ENCODE measurements at places on chromosomes 6 and 20.

DNA sequence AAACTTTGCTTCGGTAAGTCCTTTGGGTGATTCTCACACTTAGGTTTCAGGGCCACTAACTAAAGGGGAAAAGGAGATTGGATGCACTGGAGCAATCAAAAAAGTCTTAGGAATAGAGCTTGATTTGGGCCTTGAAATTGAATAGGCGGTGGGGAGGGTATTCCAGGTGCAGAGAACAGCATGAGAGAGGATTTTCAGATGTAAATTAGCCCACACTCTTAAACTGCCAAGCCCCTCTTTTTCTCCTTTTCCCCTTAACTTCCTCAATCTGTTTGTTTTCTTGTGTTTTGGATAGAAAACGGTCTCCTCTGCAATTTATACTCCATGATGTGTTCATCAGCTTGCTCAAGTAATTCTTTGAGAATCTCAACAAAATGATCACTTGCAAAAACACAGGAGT lies 62.1 kb upstream of the RIPOR2 start:
- no peak for DNase-seq

DNA sequence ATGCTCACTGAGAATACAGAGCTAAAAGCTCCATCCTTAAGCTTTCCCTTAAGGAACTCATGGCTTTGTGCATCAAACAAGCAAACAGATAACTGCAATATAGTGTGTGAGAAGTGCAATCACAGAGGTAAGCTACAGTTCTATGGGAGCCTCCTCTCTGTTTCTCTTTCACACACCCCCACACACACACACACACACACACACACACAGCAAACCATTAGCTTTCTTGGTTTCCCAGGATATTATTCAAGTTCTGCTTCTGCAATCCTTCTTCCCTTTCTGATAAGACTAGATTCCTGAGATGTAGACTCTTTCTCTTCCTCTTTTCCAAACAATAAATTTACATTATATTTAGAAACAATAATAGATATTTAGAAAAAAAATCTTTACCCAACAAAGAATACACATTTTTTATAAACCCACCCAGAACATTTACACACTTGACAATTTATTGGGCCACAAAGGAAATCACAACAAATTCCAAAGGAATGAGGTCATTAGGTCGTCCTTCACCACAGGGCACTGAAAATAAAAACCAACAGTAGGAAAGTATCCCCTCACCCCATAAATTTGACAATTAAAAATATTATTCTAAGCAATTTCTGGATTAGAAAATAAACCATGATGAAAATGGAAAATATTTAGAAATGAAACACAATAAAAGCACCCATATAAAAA lies 9.3 kb upstream of the GFOD1 start:
- DNase-seq, result no peak

DNA sequence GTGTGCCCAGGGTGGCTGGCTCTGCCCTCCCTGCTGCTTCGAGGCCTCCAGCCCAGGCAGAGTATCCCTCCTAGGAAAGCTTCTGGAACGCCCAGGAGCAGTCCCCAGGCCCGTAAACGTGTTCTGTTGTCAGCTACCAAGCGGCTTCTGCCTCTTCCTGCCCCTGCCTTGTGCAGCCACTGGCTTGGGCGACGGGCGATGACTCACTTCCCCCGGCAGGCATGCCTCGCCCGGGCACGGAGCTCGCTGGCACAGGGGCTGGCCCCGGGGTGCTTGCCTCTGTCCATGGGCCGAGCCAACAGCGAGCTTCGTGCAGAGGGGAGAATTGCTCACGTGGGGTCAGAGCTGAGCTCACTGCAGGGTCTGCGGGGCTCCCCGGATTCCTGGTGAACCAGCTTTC lies 86.7 kb upstream of the THBS2 start:
- DNase-seq, result no peak

DNA sequence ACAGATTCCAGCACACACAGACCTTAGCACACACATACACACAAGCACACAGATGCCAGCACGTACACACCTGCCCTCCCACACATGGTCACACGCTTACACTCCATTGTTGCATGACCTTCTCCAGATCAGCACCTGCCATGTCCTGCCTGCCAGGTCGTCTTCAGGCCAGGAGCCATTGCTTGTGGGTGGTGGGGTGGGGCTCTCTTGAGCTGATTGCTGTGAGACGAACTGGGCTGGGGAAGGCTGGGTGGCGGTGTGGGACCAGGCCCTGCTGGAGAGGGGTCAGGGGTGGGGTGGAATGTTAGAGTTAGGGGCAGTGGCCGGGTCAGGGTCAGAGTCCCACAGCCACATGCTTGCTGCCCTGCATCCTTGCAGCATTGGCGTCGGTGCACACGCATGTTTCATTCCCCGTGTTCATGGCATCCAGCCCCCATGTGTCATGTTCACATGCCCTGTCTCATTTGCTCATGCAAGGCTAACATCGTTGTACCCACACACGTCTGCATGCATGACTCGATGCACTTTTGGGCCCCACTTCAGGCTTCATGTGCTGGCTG lies 6.5 kb upstream of the NPBWR2 start:
- no peak for DNase-seq

DNA sequence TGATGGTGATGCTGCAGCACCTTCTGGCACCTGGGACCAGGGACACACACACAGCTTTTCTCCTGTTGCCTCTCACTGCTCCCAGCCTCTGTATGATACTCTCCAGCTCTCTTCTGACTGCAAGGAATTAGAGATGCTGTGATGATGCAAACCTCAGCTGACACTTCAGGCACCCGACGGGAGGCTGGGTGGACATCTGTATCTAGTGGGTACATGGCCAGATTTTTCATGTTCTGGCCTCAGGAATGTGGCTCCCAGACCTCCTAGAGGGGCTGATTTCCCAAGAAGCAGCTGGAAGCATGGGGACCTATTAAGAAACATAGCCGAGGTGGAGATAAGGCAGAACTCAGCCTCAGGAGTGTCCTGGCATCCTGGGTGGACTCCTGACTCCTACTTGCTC lies 6.8 kb upstream of the EPB41L1 start:
- no peak for DNase-seq

DNA sequence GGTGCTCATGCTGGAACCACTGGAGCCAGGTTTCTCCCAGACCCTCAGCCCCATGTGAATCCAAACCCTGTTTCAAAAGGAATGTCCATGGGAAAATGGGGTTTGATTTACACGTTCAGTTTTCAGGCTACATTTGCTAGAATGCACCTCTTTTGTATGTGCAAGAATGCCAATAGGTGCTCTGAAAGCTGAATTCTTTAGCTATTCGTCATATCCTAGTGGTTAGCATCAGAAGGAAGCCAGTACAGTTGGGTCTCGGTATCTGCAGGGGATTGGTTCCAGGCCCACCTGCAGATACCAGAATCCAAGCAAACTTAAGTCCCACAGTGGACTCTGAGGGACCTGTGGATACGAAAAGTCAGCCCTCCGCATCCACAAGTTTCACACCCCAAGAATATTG lies 93.4 kb downstream of the UST start:
- no peak for DNase-seq

DNA sequence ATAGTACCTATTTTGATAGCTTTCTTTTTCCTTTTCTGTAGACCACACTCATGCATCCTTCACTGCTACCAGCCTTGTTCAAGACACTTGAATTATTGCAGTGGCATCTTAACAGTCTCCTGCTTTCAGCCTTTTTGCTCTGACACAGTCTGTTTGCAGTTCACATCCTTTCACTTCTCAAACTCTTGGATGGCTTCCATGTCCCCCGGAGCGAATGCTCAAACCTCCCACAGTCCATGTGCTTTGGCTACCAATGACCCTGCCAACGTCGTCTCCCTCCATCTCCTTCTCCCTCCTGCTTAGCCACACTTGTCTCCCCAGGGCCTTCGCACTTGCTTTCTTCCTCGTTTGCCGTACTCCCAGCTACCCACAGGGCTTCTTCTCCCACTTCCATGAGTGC lies 270.0 kb upstream of the ZFP64 start:
- no peak for DNase-seq

DNA sequence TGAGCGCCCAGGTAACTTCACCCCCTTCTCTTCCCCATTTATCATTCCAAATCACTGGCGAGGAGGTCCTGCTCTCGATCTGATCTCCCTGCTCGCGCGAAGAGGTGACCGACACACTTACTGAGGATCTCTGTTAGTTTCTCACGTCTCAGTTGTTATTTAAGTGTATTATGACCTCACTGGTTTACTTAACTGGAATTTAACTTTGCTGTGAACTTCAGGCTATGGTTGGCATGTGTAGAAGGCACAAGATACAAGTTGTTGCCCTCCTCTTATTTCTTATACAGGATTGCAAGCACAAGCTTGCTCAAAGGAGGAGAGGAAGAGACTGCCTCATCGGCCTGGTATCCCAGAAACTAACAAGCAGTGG lies 1.2 kb downstream of the RNF217 start:
- DNase-seq, result no peak

GRCh38 chr6:129785047-129785755 lies 75.2 kb upstream of the ARHGAP18 start:
- DNase-seq, result no peak

GRCh38 chr20:23255716-23256385 lies 94.7 kb upstream of the NXT1 start:
- no peak for DNase-seq

DNA sequence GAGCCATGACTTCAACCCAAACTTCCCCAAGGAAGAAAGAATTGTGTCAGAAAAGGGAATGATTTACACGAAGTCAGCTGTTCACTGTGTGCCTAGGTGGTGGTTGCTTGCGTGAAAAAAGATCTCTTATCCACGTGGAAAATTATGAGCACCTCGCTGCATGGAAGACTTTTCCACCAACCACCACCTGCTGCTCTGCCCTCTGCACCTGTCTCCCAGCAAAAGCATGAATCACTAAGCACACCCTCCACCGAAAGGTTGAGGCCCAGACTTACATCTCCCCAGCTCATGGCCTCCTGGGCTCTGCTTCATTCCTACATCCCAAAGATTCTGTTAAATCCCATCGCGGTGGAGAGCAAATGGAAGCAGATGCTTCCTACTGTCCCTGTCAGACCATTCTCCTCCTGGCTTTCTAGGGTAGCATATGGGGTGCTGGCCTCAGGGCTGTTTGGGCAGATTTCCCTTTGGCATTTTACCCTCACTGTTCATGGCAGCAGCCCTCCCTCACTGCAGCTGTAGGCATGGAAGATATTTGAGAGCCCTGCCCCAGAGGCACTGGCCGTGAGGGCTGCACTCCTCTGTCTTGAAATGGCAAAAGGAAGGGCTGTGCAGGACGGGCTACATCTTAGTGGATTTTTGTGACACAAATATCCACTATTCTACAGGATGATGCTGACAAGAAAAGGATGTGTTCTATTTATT lies 37.6 kb upstream of the CST5 start:
- no peak for DNase-seq

DNA sequence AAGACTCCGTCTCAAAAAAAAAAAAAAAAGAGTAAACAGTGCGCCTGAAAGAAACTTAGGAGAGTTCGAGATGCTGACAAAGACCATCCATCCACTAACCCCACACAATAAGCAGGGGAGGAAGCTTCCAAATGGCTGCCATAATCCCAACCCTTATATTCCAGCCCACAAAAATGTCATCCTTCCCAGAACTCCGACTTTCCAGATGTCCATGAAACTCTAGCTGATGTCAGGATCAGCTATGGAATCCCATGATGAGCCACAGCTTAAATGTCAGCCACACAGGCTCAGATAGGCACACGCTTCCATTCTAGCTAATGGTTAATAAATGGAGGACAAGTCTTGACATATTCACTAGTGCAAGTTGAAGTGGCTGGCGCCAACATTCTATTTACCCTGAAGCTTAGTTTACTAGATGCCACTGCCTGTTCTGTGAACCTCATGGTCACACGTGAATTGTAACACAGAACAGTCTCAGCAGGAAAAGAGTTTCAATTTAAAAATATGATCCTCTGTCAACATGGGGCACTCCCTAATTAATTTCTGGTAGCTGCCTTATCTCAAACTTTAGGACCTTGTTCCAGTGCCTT lies 75.5 kb downstream of the FOXF2 start:
- no peak for DNase-seq

GRCh38 chr6:105786890-105787655 lies 299.1 kb upstream of the PRDM1 start:
- no peak for DNase-seq

DNA sequence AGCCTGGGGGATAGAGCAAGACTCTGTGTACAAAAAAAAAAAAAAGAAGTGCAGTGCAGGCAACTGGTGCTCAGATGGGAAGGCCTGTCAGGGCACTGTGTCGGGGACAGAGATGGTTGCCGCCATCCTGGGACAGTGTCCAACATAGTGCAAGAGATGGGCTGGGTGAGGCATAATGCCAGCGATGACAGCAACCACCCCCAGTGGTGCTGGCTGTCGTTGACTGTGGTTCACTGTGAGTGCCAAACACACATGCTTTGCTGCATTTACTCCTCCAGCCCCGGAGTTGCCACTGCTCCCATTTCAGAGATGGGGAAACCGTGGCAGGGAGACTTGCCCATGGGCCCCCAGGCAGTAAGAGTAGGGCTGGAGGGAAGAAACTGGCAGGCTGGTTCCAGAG lies 5.2 kb upstream of the C20orf203 start:
- DNase-seq, result peak; percentile 80

DNA sequence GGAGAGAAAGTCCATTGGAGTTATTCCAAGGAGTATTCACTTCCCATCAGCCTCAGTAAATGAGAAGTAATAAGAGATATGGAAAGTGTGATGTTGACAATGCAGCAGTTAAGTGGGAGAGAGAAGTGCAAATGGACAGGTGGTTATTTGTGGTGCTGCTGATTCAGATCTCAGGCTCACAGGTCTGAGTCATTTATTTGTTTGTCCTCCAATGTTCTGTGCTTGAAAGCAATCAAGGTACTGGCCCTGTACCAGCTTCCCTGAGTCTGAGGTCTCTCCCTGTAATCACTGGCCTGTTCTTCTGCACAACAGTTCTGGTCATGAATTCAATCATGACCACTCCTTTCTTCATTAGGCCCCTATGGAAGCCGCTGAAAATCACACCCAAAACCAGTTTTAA lies 827.7 kb downstream of the MAFB start:
- DNase-seq, result no peak

DNA sequence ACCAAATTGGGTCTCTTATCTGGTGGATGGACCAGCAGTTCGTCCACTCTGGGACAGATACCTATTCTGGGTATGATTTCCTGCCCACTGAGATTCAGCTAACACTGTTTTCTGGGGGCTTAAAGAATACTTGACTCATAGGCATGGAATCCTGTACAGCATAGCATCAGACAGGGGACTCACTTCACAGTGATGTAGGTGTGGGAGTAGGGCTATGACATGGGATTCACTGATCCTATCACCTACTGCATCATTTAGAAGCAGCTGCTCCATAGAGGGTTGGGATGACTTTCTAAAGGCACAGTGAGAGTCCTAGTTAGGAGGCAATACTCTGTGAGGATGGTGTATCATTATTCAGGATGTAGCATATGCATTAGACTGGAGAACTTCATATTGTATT lies 74.5 kb upstream of the AHI1 start:
- DNase-seq, result no peak

DNA sequence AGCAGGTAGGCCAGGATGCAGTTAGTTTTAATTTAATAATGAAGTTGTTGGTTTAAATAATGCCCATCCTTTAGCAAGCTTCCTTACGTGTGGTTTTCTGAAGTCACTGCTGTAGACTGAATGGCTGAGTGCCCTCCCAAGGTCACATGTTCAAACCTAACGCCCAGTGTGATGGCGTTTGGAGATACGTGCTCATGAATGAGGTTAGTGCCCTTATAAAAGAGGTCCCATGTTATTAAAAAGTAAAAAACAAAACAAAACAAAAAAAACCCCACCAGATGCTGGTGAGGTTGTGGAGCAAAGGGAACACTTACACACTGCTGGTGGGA lies 16.3 kb downstream of the LRP11 start:
- no peak for DNase-seq

GRCh38 chr20:25247956-25248785 lies at the start of gene PYGB:
TSS of gene PYGB (plus strand) at chr20:25248085. CDS start at chr20:25248179, 94 bp downstream.
- DNase-seq, result peak; percentile 83

Data from globus pallidus (tissue), 1 donor.